ENCODE measurements at places on chromosomes 7 and 10.

GRCh38 chr7:106720641-106721040, 59.7 kb upstream of the CCDC71L start:
- DNase-seq = no peak

GRCh38 chr7:918441-919113, 35.9 kb downstream of the ADAP1 start:
- DNase-seq = no peak

GRCh38 chr7:66296001-66296521, 90.9 kb downstream of the TPST1 start:
- no peak for DNase-seq

GRCh38 chr7:98674881-98675280, 57.8 kb downstream of the NPTX2 start:
- no peak for DNase-seq

GRCh38 chr7:1725766-1726630, 55.9 kb downstream of the ELFN1 start:
- no peak for DNase-seq

GRCh38 chr10:6647811-6648526, 67.9 kb upstream of the PRKCQ start:
- no peak for DNase-seq

DNA sequence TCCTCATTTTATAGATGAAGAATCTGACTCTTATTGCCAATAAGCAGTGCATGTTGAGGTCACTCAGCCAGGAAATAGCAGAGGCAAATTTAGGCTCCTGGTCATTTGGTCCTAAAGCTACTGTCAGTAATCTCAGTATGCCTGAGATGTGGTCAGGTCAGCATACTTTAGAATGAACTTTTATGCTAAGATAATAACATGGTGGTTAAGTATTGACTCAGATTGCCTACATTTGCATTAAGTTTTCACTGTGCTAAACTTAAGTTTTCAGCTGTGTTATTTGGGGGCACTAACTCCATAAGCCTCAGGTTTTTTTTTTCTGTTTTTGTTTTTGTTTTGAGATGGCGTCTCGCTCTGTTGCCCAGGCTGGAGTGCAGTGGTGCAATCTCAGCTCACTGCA, 35.9 kb upstream of the CCSER2 start:
- no peak for DNase-seq

DNA sequence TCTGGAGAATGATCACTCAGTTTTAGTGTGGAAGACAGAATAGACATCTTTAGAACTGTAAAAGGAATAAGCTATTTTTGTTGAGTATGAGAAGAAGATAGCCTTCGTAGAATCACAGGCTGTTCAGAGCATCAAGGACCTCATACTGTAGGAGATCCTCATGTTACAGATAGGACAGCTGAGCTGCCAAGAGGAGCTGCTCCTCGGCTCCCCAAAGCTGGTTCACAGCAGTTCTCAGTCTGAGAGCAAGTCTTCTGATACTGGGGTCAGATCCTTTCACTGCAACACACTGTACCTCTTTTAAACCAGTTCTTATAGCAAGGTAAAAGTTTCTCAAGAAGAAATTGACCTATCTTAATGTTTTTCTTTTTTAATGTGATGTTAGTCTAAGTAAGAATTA, 17.1 kb downstream of the CCNY start:
- no peak for DNase-seq

GRCh38 chr7:18356191-18356645, 139.3 kb upstream of the HDAC9 start:
- no peak for DNase-seq

- no peak for DNase-seq
Observed at GRCh38 chr7:30970074-30970473, 6.3 kb downstream of the GHRHR start.

- DNase-seq = no peak
Observed at GRCh38 chr10:119526149-119526548, 16.4 kb downstream of the RGS10 start.

GRCh38 chr10:34489973-34490745, 324.9 kb downstream of the PARD3 start:
- no peak for DNase-seq

DNA sequence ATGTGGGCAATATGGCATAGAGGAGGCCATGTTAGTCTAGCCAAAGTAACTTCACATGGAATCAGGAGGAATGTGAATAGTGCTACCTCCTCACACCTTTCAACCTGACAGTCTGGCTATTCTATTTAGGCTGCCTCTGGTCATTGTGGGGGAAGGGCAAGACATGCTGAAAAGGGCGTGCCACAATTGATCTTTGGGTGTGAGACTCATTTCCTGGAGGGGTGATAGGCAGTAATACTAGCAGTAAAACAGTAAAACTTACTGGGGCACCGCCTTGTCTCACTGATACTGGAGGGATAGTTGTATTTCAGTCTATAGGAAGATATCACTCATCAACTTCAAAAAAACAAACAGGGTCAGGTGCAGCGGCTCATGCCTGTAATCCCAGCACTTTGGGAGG, 88.7 kb downstream of the TMEM168 start:
- DNase-seq = no peak

GRCh38 chr10:103820101-103821062, 35.0 kb downstream of the SH3PXD2A start:
- DNase-seq = no peak

DNA sequence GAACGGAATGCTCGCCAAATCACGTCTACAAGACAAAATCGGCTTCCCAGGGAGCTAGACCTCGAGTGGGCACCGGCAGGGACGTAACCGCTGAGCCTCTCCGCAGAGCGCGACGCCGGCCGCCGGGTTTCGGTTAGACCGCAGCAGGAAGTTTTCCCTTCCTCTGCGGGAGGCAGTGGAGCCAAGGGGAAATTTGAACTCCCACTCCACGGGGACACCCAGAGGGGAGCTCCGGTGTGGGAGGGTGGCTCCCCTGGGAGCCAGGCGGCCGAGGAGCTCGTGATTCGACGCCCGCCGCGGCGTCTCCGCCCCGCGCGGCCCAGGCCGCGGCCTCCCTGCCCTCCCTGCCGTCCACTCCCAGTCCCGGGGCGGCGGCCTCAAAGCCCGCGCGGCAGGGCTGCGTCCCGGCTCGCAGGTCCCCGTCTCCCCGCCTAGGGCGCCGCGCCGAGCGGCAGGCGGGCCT, 426 bp downstream of the SYPL1 start:
- DNase-seq = peak; percentile 15

DNA sequence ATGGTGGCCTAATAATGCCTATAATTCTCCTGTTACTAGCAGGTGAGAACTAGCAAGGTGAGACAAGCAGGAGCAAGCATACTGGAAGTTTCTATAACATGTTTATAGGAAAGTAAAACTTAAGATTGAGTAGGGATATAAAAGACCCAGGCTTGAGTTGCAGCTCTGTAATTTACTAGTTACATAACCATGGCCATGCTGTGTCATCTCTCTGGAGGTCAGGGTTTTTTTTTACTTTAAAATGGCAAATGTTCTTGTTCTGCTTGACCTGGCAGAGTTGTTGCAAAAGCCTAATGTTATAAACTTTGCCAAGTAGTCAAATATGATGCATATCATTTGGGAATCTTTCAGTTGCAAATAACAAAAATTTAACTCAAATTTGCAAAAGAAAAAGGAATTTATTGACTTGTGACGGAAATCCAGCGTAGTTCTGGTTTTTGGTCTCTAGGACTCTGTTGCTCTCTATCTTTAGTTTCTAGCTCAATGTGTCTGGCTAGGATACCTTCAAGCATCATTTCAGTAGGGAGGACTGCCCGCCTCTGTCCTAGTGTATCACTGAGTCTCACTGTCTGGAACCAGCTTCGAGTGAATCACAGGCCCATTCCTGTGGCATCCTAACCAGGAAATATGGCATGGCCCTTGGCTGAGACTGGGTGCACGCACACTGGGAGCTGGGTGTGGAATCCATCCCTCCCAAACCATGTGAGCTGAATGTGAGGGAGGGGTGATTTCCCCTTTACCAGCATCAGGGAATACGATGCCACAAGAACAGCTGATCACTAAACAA, 67.9 kb downstream of the ADAM22 start:
- no peak for DNase-seq

GRCh38 chr7:81499262-81500116, 270.4 kb downstream of the HGF start:
- DNase-seq = peak; percentile 91

DNA sequence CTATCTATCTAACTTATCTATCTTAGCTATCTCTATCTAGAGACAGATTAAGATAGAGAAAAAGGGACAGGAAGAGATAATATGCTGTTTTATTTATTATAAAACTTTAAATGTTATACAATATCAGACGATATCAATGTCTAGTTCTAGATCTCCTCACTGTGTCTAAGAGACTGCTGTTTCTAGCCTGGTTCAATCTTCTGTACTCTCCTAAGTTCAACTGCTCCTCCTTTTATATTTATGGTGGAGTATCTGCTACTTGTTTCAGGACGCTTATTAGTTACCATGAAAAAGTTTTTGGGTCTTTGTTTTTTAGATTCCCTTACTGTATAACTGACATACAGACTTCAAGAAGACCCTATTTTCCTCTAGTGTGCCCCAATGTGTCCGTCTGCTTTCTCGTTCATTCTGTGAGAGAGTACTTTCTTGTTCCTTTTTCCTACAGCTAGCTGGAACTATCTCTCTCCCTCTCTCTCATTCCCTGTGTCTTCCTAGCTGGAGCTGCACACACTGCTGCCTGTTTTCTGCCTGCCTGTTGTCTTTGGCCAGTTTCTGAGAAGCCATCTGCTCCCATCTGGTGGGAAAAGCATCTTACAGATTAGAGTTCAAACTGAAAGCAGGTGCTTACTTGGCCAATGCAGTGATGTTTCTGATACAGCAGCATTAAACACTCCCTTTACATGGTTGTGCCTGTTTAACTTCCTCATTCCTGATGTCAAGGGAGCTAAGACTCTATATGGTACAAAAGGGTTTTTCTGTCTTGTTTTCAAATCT, 49.4 kb upstream of the ARL4A start:
- DNase-seq = no peak

- no peak for DNase-seq
Observed at GRCh38 chr7:21128062-21128817, 299.6 kb upstream of the SP4 start.

DNA sequence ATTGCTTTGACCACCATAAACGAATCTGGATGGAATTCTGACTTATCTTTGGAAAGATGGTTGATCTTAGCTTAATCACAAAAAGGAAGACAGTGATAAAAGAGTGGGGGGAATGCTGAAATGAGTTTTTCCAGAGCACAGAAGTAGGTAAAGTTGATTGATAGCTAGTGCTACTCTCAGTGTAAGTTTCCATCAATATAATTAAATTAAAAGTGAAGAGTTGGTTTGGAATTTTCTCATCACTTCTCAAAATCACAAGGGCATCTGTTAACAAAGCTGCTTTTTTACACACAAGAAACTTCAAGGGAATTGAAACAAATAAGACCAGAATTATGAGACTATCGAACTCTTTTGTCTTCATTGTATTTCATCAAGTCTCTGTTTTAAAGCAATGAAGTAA, 1217.3 kb downstream of the REEP3 start:
- no peak for DNase-seq

GRCh38 chr7:38592737-38593288, 38.4 kb downstream of the AMPH start:
- DNase-seq = no peak

- no peak for DNase-seq
Observed at GRCh38 chr7:23222439-23223030, 24.0 kb upstream of the GPNMB start.

- DNase-seq = no peak
Observed at GRCh38 chr10:49040601-49041000, 74.7 kb downstream of the VSTM4 start.

DNA sequence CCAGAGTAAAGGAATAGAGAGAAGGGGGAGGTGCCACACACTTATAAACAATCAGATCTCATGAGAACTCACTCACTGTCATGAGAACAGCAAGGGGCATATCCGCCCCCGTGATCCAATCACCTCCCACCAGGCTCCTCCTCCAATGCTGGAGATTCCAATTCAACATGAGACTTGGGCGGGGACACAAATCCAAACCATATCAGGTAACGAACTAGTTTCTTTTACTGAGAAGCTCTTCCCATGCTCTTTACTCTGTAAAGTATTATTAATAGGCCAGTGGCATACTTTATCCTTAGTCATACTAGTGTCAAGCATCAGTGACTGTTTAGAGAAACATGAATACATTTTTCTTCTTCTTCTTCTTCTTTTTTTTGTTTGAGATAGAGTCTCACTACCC, 39.4 kb upstream of the ZNF488 start:
- DNase-seq = no peak

DNA sequence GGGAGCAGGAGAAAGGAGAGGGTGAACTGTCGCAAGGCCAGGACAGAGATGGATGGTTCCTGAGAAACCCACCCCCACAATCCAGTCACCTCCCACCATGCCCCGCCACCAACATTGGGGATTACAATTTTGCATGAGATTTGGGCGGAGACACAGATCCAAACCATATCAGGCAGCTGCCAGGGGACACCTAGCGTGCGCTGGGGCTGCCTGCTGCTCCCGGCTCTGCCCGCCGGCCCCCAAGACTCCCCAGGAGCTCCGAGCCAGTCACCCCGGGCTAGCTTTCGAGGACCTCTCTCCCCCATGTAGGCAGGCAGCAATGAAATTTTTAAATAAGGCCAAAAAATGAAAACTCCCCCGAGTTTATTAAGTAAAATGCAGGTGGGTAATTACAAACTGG, 111.7 kb downstream of the UNCX start:
- no peak for DNase-seq

DNA sequence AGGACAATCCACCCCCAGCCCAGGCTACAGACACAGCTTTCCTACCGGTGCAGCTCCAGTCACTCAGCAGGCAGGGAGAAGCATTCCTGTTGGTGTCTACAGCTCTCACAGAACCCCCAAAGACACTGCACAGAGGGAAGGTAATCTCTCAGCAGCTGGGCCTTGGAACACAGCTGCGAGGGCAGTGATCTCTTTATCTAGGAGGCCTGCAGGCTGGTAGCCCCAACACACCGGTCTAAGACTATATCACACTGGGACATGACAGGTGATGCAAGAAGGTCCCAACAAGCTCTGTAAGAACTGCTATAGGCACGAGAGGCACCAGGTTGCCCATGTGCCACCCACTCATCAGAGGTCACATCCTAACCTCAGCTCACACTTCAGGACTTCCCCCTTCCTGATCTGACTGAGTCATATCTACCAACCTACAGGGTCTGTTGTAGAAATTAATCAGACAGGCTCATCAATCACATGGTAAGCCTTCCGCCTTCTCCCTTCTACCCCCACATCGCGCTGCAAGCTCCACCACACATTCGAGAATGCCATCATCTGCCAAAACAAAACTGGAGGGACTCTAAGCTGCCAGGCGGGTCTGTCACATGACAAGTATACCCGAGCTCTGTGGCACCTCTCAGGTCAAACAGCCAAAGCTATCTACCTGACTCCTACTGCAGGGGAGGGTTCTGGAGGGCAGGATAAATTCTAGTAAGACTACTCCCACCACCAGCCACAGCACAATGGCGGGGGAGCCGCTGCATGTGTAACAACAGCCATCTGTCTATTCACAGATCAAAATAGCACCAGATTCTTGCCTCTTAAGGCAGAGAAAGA, 26.1 kb downstream of the FAM53B start:
- DNase-seq = peak; percentile 23

All from NCI-H2029 treated with DMSO at 0.1 percent for 48 hours (cell line).